ENCODE measurements at places on chromosomes 6 and 20.

DNA sequence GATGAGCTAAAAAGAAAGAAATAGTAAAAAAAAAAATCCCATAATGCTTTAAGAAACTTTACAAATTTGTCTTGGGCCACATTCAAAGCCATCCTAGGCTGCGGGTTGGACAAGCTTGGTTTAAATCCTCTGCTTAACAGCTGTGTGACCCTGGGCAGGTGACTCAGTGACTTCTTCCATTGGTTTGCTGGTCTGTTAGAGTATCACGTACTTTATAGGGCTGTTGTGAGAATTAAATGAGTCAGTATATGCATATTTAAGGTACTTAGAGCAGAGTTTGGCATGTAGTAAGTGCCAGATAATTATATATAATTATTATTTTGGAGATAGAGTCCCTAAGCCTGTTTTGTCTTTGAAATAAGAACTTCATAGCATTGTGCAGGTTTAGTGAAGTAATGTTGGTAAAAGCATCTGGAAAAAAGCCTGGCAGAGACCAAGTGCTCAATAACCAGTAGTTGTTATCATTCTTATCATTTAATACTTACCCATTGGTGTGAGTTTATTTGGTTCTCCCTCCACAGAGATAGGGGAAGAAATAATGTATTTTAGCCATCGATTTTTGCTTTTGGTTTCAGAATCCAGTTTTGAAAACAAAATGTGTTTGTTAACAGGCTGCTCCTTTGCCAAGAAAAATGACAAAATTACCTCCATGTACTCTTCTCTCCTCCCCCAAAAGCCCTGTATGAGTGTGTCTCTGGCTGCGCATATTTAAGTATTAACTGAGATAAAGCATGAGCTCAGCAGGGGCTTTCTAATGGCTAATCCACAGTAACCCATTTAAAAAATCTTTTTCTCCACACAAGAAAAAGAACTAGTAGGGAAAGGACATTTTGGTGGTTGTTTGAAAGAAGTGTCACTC, 67.2 kb downstream of the FOXO3 start:
- DNase-seq: peak; percentile 22

- no peak for DNase-seq
Measured at GRCh38 chr20:54573838-54574237, 98.4 kb downstream of the DOK5 start.

GRCh38 chr20:33005132-33005566, 916 bp upstream of the SUN5 start:
- DNase-seq: no peak

GRCh38 chr20:52534616-52535015, 343.0 kb upstream of the ZFP64 start:
- DNase-seq: no peak

- no peak for DNase-seq
Measured at GRCh38 chr6:105619971-105620741, 217.3 kb upstream of the PREP start.

DNA sequence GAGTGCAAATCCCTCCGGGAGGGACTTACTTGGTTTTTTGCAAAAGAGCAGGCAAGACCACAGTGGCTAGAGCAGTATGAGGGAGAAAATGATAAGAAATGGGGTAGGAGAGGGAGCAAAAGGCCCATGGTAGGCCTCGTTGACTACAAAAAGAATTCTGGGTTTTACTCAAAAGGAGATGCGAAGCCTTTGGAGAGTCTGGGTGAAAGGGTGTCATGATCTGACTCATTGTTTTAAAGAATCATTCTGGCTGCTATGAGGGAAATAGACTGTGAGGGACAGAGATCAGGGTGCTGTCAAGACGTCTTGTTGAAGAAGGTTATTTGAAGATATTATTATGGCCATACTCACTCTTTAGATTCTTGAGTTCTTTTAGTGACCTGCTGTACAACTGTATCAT, 13.0 kb downstream of the TBC1D32 start:
- DNase-seq: no peak

GRCh38 chr6:22826961-22827360, 257.6 kb downstream of the HDGFL1 start:
- peak; percentile 79 for DNase-seq

- no peak for DNase-seq
Measured at GRCh38 chr6:136798044-136798443, 5.8 kb upstream of the MAP3K5 start.

DNA sequence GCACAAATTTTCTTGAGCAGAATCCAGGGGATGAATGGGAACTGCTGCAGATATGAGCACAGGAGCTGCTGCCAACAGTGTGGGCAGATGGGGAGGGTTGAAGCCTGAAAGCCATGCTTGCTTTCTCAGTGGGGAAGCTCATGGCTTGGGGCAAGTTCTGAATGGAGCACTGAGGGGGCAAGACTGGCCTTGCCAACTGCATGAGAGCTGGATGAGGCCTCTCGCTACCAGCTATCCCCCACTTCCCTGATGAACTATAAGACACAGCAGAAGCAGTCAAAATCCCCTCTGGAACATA, 28.3 kb downstream of the TREM1 start:
- DNase-seq: no peak

DNA sequence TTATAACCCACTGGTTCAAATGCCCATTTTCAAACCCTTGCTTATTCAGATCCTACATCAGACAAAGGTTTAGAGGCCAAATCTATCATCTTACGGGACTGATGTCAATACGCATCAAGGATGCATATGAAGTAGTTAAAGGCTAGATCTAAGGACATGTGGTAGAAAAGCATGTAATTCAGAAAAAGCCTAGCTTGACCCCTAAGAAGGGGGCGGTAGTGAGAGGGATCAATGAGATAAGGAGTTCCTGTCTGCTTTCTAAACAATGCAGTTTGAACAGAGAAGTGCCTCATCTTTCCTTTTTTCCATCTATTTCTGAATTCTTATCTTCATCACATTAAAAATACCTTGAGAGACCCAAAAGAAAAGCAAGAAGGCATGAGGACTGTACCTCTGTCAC, 237.7 kb downstream of the ARHGAP18 start:
- DNase-seq: no peak

DNA sequence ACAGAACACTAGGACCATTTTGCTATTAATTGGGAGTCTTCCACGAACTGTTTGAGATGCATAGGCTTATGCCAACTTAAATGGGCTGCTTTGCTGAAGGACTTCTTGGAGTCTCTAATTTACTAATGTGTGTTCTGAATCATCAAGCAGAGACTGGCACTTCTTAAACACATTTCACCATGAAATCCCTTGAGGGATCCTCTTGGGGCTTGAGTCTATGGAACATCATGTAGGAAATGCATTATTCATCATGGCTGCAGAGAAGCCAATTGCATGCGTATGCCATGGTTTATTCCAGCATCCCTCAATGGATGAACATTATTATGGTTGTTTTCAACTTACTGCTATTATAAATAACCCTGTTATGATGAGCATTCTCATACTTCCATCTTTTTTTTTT, 73.4 kb downstream of the FGD2 start:
- DNase-seq: peak; percentile 32

DNA sequence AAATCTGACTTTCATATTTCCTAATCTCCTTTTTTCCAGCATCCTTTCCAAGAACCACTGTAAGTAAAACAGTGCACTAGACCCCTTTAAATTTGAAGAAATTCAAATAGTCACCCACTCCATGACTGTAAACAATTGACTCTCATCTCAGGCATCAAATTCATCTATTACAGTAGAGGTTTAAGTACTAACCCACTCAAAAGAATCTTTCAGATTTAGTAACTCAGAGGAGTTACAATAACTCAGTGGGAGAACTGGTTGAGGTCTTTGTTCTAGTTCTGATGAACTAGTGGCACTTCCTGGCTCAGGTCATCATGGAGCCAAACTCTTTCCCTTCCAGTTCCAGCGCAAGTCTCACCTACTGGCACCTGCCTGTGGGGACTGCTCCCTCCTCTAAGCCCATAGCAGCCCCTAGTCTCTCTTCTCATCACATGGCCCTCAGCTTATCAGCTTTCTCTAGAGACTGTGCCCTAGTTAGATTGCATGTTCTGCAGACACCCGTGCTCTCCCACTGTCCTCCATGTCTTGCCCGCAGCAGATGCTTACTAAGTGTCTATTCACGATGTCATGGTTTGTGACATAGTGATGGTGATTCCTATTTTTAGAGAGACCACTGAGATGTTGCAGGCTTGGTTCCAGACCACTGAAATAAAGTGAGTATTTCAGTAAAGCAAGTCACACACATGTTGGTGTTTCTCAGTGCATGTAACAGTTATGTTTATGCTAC, 196.2 kb downstream of the TBC1D7 start:
- DNase-seq: no peak

DNA sequence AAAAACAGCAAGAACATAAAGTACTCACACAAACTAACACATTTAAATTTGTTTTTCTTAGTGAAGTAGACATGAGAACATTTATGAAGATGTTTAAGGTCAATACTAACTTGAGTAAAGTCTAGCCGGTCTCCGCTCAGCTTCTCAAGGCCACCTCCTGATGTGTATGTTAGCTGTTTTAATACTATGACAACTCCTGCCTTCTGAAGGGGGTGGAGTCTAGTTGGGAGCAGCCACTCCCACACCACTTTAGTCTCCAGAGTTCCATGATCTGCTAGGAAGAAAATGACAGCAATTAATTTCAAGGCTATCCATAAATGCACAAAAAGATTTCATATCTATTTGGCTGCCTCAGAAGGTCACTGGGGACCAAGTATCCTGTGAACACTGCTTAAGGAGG, at the start of gene GSTA3:
Gene GSTA3, minus strand, starts transcription at position 168 of the 400 bp plus-strand sequence. CDS start 3,864 bp downstream, outside the sequence.
- no peak for DNase-seq

- DNase-seq: no peak
Measured at GRCh38 chr20:50012282-50013263, 29.8 kb downstream of the SNAI1 start.

DNA sequence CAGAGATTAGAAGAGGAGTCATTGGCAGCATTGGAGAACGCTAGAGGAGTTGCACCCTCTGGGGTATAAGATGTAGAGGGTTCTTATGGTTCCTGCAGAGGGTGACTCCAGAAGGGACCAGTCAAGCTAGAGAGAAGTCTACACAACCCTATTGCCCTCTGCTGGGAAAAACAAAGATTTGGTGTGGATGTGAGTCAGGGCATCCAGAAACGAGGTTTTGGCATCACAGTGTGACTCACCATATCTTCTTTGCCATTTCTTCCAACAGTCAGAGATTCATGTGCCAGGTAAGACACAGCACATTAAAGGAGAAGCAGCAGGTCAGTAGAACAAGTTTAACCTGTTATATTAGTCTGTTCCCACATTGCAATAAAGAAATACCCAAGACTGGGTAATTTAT, 598.8 kb downstream of the MAFB start:
- DNase-seq: peak; percentile 72

GRCh38 chr6:4606821-4607704, 169.1 kb upstream of the CDYL start:
- peak; percentile 75 for DNase-seq

Measured in bronchial epithelial cell (primary cell).